ENCODE measurements at places on chromosomes 1 and 21. TPM values are rescaled to one million over a fixed set of nuclear protein-coding genes. Genes with fewer than 3 reads are reported as not detected.

GRCh38 chr1:17280894-17281293 lies 27.1 kb upstream of the PADI4 start:
- no peak for DNase-seq

The ARHGAP30 gene
- 0.06 TPM for total RNA-seq

DNA sequence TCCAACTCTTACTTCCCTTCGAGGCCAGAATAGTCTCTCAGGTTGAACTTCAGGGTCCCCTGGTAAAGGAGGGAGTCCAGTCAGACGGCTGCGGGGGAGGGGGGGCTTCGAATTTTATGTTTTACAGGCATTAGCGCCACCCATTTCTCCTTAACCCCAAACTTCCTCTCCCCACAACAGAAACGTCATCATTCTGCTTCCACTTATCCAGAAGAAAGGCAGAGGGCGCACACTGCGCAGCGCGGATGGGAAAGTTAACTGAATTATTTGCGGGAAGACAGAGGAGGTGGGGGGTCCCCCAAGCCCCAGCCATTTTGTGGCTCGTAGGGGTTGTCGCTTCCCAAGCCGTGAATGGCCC lies 529 bp upstream of the PRMT2 start:
- peak; percentile 86 for DNase-seq

DNA sequence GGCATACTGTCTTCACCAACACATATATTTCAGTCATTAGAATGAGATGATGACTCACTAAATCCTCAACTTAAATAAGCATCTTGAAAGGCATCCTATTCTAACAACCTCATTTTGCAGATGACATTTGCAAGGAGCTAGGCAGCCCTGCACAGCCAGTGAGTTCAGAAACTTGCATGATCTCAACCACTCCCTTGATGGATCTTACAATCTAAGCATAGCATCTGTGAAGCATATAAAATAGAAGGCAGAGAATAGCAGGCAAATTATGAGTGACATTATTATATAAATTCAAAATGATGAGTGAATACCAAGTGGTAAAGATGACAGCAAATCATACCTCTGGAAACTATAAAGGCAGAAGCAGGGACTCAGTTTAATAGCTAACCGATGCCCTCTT lies 31.6 kb downstream of the KRTAP20-3 start:
- DNase-seq = no peak

DNA sequence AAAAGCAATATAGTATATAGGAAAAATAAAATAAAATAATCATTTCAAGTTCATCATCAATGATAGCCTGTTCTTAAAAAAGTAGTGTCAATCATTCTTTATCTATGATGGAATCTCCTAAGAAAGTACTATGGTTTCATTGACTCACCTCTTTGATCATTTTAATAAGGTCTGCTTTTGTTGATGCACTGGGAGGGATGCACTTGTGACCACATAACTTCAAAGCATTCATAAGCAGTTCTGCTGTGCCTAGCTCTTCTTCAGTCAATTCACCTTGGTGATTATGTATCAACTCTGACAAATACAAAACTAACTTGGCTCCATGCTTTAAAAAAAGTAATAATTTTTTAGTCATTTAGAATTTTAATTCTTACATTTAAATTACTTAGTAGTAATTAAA lies 84.8 kb upstream of the GNG4 start:
- DNase-seq = no peak

The UBE2U gene
- total RNA-seq = not detected

GRCh38 chr1:119687434-119688079 lies 24.2 kb upstream of the PHGDH start:
- no peak for DNase-seq

GRCh38 chr1:212070720-212071302 lies 35.3 kb downstream of the DTL start:
- peak; percentile 43 for DNase-seq

GRCh38 chr21:46057710-46058241 lies 40.1 kb upstream of the COL6A2 start:
- DNase-seq = no peak
